ENCODE measurements at places on chromosomes 7 and 10. TPM values are rescaled to one million over a fixed set of nuclear protein-coding genes. Genes with fewer than 3 reads are reported as not detected.

Gene CLDN3
- not detected for polyA plus RNA-seq

Gene AGR2
- polyA plus RNA-seq, result not detected

DNA sequence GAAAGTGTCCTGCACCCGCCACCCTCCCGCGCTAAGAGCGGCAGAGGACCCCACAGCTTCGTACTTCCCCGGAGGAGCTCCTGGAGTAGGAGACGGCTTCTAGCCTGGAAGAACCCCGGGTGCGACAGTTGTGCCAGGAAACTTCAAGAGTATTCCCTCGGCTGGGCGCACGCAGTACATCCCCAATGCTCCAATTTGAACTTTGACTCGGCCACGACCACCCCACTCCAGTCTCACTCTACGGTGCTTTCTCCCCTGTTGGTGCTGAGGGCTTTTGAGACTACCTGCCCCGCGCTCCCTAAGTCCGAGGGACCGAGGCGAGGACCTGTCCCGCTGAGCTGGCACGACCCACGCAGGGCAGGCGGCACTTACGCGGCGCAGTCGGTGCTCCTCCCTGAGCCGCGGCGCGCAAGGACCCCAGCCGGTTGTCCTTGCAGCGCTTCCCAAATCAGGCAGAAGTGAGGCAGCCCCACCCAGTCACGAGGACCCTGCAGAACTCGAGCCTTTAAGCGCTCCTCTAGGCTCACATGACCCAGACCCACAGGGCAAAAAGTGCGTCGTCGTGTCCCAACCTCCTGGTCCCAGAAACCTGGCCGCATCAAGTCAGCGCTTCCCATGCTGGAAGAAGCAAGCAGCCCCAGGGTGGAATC, at the start of gene CPVL:
CPVL (minus strand) TSS at position 481 of the 650 bp plus-strand sequence. CDS start 25,476 bp downstream, outside the sequence.
- H3K27me3 ChIP-seq, result peaks cover 24% of the 10 kb centered on the region
- no peak for DNase-seq
- H3K36me3 ChIP-seq, result no peaks in the 10 kb centered on the region
- no peak within 1 kb of the TSS for H3K27ac ChIP-seq
- H3K4me1 ChIP-seq, result peaks cover 3% of the 10 kb centered on the region
- no peak within 1 kb of the TSS for H3K4me3 ChIP-seq

GRCh38 chr7:128946936-128947830, 9.5 kb downstream of the IRF5 start:
- DNase-seq, result no peak
- H3K27ac ChIP-seq, result no peak overlapping the region
- no peaks in the 10 kb centered on the region for H3K27me3 ChIP-seq
- no peaks in the 10 kb centered on the region for H3K36me3 ChIP-seq
- H3K4me3 ChIP-seq, result no peak overlapping the region

DNA sequence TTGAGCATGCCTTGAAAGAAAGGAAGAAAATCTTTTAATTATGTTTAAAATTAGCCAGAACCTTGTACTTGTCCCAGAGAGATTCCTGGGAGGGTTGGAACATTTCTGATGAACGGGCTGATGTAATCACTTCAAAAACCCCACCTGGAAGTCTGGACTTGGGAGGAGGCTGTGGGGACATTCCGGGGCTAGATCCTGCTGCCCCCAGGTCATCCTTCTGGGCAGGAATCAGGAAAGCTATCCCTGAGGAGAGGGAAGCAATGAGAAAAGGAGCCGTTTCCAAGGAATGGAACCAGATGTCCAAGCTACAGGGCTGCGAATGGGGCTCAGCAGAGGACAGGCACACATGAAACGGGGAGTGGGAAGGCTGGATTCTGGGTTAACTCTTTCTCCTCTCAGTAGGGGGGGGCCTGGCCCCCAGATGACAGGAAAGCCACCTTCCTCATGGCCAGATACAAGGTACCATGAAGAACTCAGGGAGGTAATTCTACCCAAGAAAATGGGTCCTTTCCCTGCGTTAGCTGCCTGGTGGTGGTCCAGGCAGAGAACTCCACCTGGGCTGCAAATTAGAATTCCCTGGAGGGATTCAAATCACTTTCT, 280.1 kb downstream of the TCF7L2 start:
- H3K4me1 ChIP-seq, result peaks cover 21% of the 10 kb centered on the region
- H3K36me3 ChIP-seq, result no peaks in the 10 kb centered on the region
- no peak for DNase-seq
- H3K27ac ChIP-seq, result no peak overlapping the region

DNA sequence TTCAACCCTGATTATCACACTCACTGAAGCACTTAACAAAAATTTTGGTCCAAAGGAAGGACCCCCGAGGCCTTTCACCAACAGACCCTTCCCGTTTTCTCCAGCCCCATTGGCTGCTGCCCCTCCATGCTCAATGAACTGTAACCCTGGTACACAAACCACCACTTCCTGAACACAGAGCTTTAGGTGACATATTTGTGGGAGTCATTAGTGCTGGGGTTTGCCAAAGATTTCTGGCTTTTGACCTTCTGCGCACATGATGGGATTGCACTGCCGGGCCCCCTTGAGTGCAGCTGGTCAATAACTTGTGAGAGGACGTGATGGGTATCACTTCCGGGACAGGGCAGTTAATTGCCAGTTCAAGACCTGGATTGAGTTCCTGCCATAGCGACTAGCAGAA, 9.0 kb upstream of the CAMK1D start:
- no peaks in the 10 kb centered on the region for H3K36me3 ChIP-seq
- no peak overlapping the region for H3K4me3 ChIP-seq
- H3K27ac ChIP-seq, result peak overlapping the region; percentile 84
- no peak for DNase-seq
- no peaks in the 10 kb centered on the region for H3K27me3 ChIP-seq

DNA sequence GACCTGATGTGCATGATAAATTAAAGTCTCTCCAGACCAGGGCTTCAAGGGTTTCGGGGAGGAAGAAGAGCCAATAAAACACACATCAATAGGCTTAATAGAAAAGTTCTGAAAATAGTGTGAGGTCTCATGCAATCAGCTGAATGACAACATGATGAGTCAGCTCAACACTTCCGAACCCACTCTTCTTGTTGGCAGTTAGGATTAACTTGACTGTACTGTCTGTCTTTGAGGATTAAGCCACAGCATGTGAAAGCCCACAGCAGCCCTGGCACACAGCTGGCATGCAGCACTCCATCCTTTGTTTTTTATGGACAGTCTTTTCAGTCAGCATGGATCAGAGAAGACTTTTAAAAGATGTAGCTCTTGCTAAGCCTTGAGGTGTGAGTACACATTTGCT, 526.9 kb upstream of the VSTM2A start:
- no peaks in the 10 kb centered on the region for H3K36me3 ChIP-seq
- no peaks in the 10 kb centered on the region for H3K4me1 ChIP-seq
- DNase-seq, result no peak
- H3K27me3 ChIP-seq, result no peaks in the 10 kb centered on the region
- H3K27ac ChIP-seq, result no peak overlapping the region

DNA sequence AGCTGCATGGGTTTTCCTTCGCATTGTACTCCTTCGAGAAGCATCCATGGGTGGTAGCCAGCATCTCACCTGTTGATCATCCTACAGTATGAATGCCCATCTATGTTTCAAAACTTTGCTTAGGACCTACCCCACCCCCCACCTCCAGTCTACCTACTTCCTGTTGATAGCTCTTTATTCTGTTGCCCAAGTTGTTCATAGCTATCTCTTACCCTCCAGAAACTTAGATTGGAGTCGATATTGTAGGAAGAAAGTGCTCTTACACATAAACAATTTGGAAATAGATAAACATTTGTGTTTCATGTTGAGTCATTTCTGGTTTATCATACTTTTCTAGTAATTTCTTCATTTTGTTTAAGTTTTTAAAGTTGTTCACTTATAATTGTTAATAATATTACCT, 90.1 kb downstream of the FAS start:
- no peaks in the 10 kb centered on the region for H3K36me3 ChIP-seq
- H3K4me3 ChIP-seq, result no peak overlapping the region
- H3K27ac ChIP-seq, result no peak overlapping the region
- peaks cover 9% of the 10 kb centered on the region for H3K4me1 ChIP-seq

DNA sequence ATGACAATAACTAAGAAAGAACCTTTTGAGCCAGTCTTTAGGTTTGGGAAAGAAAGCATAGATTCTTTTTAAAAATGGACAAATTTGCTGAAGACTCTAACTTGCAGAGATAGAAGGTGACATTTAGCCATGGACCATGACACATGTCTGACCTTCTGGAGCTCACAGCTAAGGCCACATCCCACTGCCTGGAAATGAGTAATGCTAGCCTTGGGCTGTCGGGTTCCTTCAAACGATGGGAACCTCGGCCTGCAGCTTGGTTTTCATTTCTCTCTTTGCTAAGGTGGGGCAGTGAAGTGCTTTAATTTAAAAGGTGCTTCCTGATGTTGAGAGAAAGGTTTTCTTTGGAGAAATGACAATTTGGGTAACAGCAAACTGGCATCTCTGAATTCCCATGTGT, 223.2 kb downstream of the FANK1 start:
- no peak overlapping the region for H3K27ac ChIP-seq
- DNase-seq, result no peak
- no peaks in the 10 kb centered on the region for H3K27me3 ChIP-seq
- no peak overlapping the region for H3K4me3 ChIP-seq
- no peaks in the 10 kb centered on the region for H3K4me1 ChIP-seq
- no peaks in the 10 kb centered on the region for H3K36me3 ChIP-seq

DNA sequence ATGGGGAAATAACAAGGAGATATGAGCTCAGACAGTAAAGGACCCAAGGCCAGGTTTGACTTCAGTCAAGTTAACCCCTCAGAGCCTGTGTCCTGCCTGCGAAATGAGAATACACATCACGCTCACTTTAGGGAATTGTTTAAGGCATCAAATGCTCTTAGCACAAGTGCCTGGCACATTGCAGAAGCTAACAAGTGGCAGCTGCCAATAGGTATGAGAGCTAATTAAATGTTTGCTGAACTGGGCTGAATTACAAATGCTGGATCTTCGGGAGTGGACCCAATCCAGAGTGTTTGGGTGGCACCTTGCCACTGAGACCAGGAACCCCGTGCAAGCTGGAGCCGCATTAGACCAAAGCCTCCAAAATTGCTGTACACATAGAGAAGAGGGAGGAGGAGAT, 136.8 kb downstream of the C10orf90 start:
- no peak overlapping the region for H3K4me3 ChIP-seq
- H3K4me1 ChIP-seq, result no peaks in the 10 kb centered on the region
- no peaks in the 10 kb centered on the region for H3K27me3 ChIP-seq
- H3K27ac ChIP-seq, result no peak overlapping the region
- H3K36me3 ChIP-seq, result no peaks in the 10 kb centered on the region

- DNase-seq, result no peak
- no peak overlapping the region for H3K27ac ChIP-seq
- H3K27me3 ChIP-seq, result no peaks in the 10 kb centered on the region
- H3K36me3 ChIP-seq, result no peaks in the 10 kb centered on the region
These were observed 99.2 kb upstream of the LYZL2 start for GRCh38 chr10:30728766-30729165.
